ENCODE measurements at places on chromosomes 12 and 14.

- DNase-seq: no peak
Measured at GRCh38 chr12:102201436-102202061, 3.9 kb upstream of the PMCH start.

- no peak for DNase-seq
Measured at GRCh38 chr12:85985996-85986395, 111.9 kb downstream of the NTS start.

DNA sequence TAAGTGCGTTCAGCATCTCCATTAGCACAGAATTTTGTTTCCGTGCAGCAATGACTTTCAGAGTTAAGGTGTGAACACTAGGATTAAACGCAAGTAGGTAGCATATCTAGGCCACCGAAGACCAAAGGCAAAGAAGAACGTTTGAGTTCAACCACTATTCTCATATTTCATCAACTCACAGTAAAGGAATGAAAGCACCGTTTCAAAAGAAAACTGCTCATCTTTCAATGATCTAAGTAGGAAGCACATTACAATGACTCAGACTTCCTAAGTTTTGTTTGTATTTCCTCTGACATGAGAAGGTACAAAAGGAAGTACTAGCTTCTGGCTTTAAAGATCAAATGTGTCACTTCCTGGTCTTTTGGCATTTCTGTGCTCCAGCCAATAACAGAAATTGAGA is 57.6 kb downstream of the ACADS start:
- no peak for DNase-seq

DNA sequence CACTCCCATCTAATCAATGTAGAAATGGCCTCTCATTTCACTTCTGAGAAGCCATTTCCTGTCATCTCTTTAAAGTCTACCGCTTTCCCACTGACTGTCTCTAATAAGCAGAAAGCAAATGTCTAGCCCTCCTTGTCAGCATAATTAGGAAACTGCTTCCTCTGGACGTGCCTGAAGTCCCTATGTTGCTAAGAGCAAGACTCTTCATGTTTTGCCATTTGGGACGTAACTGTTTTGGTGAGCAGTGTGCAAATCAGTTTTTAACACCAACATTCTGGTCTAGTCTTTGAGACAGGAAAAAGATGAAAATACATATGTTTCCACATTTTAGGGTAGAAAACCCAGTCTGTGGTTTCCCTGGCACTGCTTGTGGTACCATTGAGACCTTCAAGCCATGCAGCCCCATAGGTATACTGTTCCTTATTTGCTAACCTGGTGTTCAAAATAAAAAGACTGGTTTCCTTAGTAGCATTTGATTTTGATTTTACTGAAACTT is 22.2 kb downstream of the IFNG start:
- DNase-seq: no peak

- no peak for DNase-seq
Measured at GRCh38 chr12:96766232-96766631, 140.8 kb upstream of the NEDD1 start.

DNA sequence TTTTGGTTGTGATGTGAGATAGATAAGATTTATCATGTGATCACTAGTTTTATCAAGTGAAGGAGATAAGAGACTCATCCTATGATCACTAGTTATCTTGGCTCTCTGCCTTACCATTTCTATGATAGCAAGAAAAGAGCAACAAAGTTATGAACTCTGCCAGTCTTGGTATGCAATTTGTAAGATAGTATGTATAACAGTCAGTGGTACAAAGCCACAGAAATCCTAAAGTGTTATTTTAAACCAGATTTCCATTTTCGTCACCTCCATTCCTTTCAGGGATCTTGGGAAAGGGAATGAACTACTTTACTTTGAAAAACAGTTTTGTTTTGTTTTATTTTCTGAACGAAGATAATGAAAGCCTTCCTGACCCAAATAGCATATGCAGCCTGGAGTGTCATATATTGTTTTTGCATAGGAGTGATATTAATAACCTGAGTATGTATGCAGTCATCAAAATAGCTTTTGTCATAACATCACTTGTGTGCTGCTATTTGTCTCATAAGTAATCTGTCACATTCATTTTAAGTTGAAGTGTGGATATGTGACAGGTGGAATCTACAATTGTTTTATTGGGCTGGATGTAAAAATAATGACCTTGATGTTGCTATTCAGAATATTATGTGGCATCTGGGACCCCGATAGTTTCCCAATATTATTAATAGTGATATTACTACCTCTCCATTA is 35.0 kb downstream of the FLRT2 start:
- no peak for DNase-seq

DNA sequence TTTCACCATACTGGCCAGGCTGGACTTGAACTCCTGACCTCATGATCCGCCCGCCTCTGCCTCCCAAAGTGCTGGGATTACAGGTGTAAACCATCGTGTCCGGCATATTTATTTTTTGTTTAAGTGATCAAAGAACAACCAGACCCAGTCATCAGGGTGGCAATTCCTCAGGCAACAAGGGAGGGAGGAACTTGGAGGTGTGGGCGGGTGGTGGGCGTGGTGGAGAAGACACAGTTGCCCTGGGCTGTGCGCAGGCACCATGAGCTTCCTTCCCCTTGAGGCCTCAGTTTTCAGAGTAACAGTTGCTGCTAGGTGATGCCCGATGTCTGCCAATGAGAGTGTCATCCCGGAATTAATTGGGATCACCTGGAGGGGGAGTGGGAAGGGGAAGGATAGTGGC is 191.7 kb downstream of the ALG10 start:
- DNase-seq: no peak

DNA sequence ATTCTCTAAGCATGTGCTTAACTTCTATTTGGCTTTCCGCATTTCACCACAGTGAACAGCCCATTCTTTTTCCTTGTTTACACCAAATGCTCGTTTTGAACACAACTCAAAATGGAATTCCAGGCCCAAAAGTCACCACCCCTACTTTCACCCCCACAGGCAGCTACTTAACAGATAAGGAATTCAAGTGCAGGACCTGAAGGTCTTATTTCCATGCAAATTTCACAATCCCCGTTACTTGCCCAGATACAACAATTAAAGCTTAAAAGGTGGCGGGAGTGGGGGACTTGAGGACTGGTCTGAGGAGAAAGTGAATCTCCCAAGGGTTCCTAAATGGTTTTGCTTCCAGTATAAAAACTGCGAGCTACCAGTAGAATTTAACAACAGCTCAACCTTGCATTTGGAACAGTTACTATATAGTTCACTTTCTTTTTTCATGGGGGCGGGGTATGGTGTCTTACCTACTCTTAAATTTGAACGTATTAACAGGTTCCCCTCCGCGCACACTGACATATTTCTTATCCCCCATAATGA is 3.7 kb downstream of the USP44 start:
- DNase-seq: no peak

DNA sequence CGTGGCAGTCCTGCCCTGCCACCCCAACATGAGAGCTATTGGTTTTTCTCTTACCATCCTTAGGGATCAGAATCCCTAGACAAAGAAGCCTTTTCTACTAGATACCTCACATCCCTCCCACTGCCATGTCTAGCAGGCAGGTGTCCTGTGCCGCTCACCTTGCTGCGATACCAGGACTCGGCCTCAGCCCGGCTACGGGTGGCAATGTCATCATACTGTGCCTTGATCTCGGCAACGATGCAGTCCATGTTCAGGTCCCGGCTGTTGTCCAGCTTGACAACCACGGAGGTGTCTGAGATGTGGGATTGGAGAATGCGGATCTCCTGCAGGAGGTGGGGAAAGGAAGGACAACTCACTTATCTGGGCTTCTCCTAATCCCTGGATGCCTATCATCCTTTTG is 4.5 kb downstream of the KRT83 start:
- no peak for DNase-seq

DNA sequence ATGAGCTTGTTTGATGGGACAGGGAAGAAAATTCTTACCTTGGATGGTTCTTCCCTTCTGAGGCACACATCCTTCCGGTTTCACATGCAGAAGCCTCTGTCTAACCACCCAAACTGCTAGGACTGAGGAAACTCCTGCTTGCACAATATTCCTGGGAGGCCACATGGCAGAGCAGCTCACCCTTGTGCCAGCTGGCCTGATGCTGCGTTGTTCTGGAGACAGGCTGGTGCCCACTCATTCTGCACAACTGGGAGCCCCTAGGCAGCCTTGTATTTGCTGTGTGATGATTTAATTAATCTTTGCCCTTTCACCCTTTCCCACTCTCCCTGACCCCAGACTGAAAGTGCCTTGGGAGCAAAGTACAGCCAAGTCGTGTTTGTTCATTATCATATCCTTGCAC is 130.8 kb downstream of the RTN1 start:
- DNase-seq: no peak

All from esophagus squamous epithelium (tissue), 5 donors.